ENCODE measurements at places on chromosomes 5 and 9.

DNA sequence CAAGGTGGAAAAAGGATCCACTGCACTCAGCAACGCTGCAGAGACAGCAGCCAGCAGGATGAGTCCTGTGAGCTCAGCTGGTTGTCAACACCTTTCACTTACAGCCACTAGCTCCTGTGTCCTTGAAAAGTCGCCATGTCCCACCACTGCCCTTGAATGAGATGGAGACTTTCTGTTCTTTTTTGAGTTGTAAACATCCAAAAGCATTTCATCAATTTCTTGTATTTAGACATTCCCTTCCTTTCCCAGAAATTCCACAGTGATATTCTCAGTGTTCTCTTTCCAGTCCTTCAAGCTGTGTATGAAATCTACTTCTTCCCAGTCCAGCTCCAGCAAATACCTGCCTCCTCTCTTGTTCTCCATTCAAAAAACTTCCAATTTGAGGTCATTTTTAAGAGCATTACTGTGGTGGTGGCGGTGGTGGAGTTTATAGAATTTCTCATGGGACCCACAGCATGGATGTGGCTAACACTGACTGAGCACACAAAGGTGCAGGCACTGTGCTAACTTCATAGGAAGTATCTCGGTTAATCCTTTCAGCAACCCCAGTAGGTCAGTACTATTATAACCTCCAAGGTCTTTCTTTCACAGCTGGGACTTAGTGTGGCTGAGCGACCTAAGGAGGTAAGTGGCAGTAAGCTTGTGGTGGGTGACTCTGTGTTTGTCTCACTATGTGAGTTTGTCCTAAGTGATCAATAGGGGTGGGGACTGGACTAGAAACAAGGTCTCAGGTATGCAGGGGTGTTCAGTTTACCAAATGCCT is 15.0 kb upstream of the GPX3 start:
- DNase-seq = no peak

GRCh38 chr9:88046542-88046941 is 72.2 kb upstream of the CDK20 start:
- no peak for DNase-seq

DNA sequence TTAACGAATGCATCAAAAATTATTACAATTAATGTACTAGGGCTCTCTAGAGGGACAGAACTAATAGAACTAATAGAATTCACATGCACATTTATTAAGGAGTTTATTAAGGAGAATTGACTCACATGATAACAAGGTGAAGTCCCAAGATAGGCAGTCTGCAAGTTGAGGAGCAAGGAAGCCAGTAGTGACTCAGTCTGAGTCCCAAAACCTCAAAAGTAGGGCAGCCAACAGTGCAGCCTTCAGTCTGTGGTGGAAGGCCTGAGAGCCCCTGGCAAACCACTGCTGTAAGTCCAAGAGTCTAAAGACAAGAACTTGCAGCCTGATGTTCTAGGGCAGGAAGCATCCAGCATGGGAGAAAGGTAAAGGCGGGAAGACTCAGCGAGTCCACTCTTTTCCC is 633.8 kb downstream of the SEMA5A start:
- DNase-seq = no peak

DNA sequence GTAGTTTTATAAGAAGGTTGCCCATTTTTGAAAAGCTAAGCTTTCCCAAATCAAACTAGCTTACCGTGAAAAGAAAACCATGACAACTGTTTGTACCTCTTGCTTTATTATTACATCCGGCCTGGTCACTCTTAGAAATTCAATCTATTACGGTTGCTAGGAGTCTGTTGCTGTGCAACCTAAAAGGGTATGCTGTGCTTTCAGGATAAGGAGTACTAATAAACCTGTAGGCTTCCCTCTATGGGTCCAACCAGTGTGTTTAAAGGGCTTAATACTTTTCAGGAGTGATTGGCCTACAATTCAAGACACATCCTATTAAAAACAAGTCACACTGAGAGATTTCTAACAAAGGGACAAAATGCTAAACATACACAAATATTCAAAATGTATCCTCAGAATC is 27.1 kb downstream of the RFX3 start:
- no peak for DNase-seq

- no peak for DNase-seq
These were observed 105.6 kb upstream of the DAPK1 start for GRCh38 chr9:87392086-87392485.

DNA sequence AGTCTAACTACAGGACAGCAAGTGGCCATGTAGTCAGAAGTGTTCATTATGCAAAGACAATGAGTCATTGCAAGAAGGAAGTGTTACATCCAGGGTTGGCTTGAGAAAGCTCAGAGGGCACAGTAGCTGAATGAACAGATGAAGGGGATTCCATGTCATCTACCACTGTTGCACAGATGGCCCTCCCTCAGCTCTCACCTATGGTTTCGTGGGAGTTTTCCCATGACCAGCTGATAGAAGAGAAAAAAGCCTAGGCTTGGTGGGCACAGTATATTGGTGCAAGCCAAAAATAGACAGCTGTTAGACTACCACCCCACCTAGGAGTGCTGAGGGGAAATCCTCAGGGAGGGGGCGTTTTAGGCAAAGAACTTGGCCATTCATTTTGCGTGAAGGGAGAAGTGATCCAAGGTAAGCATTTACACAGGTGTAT is 217.0 kb downstream of the DMRT2 start:
- no peak for DNase-seq

GRCh38 chr9:72400866-72401265 is 35.9 kb upstream of the ZFAND5 start:
- no peak for DNase-seq

DNA sequence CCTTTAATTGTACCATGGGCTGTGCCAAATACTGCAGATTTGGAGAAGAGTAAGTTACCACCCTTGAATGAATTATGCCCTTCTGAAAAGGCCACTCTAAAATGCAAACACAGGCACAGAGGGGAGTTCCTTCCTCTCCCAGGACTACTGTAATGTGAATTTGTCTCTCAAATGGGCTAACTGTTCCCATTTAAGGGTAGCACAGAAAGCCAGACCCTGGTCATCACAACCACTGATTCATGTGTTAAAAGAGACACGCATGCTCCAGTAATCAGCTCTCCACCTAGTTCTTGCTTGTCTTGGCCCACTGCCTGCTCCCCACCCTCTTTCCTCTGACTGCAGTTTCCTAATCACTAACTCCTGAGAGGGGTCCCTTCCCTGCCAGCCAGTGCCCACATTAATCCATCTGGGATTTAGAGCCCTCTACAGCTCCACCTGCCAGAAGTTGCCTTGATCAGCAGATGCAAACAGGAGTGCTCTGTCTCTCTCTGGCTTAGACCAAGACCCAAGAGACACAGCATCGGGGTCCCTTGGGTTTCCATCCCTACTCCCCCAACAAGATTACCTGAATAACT is 382.4 kb downstream of the TMEM167A start:
- DNase-seq = no peak

GRCh38 chr9:130681769-130682420 is 11.7 kb upstream of the EXOSC2 start:
- no peak for DNase-seq

DNA sequence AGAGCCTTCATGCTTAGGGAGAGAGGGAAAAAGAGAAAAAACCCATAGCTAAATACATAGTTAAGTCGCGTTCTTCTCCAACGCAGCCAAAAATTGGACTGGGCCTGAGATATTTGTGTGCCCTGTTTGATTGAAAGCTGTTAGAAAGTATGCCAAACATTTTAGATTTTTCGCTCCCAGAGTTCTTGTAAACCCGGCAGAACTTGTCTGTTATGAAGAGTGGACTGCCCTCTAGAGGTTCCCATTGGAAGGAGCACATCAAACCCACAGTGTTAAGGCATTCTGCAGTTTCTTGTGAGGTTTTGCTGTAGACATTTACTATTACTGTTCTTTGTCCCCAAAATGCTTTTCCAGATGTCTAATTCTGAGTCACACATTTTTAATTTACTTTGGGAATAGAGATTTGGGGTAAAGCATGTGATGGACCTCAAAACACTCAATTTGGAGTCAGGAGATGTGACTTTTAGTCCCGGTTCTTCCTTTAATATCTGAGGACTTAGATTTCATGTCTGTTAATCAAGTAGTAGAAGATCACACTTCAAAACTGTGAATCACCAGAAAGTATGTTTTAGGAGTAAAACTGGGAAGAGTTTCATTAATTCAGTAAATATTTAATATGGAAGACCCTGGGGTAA is 96.6 kb downstream of the PCSK1 start:
- DNase-seq = no peak

DNA sequence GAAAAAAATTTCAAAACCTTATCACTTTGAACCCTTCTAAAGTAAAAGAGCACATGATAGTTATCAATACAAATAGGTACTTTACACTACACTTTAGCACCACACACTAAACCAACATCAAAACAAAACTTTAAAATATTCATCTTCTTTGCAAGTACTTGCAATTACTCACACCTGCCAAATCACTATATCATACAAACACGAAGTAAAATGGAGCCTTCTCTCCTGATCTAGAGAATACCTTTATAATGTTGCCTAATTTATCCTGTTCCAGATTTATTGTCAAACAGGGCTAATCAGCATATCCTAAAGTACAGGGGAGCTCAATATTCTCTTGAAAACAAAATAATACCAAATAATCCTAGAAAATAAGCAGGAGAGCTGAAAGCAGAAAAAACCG is 3.0 kb downstream of the RNF145 start:
- DNase-seq = no peak

DNA sequence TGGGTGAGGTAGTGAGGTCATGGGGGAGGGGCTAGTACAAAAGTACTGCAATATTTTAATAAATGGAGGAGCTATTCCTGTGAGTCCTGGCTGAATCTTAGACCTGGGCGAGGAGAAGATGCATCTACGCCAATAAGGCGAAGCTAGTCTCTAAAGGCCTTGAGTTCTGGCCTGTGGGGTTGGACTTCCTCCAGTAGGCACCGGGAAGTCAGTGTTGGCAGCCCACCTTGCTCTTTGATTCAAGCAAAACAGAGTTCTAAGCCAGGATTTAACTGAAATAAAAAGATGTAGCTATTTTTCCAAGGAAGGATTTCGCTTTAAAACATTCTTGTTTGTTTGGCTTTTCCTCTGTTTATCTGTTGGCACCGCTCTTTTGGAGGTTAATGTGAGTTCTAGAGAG is 244.6 kb downstream of the KIF4B start:
- DNase-seq = no peak

GRCh38 chr5:143921525-143922311 is 109.8 kb downstream of the HMHB1 start:
- no peak for DNase-seq

- DNase-seq = no peak
These were observed 126.9 kb downstream of the TTC39B start for GRCh38 chr9:15180124-15180523.

- DNase-seq = no peak
These were observed 17.0 kb upstream of the CMBL start for GRCh38 chr5:10324518-10325370.

DNA sequence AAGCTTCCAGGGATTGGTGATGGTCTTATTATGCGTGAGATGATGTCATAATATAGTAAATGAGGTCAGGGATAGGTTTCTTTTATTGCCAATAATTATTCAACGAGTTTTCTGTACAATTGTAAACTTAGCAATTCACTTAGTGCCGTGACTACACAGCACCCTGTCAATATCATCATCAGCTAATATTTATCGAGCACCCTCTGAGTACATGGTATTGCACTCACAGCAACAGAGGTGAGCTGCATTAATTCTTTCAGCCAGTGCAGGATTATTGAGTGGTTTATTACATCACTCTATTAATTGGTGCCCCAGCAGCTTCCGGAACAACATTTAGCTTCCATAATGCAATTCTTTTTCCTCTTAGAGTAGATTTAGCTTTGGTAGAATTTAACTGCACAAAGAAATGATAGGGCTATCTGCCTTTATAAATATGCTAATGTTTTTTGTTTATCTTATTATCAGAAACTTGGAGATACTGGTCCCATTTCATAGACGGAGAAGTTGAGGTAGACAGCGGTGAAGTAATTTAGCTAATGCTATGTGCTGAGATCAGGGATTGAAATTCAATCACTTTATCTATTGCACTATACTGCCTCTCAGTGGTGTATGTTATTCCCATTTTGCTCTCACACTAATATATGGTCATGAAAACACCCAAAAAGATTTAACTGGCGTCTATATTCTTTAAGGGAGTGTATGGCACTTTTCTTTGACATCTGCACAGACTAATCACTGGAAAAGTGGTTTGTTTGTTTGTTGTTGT is 726.1 kb upstream of the WWC1 start:
- DNase-seq = no peak
